Cardiac fibroblast (primary cell): ENCODE measurements at places on chromosomes 6 and 20.

- DNase-seq = no peak
Observed at GRCh38 chr6:163952005-163952404, 537.5 kb downstream of the QKI start.

- no peak for DNase-seq
Observed at GRCh38 chr6:54204921-54205591, 93.8 kb downstream of the MLIP start.

DNA sequence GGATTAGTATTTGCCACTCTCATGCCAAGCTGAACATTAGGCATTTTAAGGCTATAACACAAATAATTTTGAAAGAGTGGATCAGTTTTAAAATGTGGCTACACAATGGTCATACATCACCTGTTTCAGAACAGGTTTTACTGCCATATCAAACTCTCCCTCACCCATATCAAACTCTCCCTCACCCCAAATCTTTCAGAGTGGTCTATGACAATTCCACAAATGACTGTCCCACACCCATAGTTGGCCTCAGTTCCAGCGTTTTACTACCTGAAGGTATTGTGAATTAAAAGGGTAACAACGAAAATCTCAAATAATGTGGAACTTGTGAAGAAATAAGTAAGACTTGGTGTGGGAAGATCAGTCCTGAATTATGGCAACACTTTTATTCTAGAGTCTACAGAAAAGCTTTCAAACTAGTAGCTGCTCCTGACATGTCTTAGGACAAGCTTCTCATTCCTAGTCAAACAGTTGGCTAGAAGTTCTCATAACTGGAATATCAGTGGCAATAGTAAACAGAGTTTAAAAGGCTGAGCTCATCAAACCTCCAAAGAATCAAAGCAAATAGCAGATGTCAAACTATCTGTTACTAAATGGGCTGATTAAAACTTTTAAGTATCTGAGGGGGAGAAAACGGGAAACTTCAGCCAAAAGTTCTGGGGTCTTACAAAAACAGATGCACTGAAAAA lies 52.4 kb downstream of the MAP3K7 start:
- DNase-seq = no peak

- DNase-seq = peak; percentile 0
Observed at GRCh38 chr6:95866732-95867131, 149.0 kb upstream of the FUT9 start.

- peak; percentile 68 for DNase-seq
Observed at GRCh38 chr6:45613656-45614055, 235.9 kb upstream of the SUPT3H start.

- peak; percentile 32 for DNase-seq
Observed at GRCh38 chr20:62357681-62358080, 9.4 kb downstream of the LAMA5 start.

DNA sequence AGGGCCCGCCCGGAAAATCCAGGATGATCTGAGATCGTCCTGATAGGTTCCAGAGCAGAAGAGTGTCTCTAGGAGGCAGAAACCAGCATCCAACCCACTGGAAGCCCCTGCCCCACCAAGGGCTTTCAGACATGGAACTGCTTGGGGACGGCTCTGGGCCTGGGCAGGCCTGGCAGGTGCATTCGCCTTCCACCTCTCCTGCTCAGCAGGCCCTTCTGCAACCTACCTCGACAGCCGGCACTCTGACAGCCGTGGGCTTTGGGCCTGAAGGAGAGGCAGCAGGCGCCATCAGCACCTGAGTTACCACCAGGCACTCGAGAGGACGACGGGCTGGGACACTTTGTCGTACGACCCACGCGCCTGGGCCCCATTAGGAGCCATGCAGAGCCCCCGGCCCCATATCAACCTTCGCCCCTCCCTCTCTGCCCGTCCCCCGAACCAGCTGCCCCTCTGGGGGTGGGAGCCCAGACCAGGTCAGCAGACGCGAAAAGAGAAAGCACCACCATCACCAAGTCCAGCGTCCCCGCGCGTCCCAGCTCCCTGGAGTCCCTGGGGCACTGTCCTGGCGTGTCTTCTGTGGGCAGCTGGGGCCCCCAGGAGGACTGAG lies 44.6 kb downstream of the KCNQ2 start:
- DNase-seq = no peak
